ENCODE measurements at places on chromosomes 6 and 20.

DNA sequence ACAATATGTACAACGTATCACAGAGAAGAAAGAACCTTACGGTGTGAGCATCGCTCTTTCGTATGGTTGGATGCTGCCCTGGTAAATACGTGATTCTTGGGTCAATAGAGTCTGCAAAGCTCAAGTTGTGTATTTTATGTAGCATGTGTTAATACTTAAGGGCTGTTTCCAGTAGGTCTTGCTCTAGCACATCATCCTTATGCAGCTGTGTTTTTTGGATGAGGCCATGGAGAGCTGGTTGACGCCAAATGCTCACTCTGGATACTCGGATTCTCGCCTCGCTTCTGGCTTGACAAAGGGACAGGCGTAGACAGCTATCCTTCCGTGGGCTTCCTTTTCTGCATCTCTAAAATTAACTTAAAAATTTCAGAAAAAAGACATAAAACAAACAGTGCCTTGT is 38.9 kb downstream of the SNRNP48 start:
- DNase-seq = no peak

- DNase-seq = no peak
Observed at GRCh38 chr6:35120746-35121145, 20.4 kb downstream of the TCP11 start.

GRCh38 chr6:160895562-160895961 is 96.0 kb upstream of the MAP3K4 start:
- DNase-seq = no peak

DNA sequence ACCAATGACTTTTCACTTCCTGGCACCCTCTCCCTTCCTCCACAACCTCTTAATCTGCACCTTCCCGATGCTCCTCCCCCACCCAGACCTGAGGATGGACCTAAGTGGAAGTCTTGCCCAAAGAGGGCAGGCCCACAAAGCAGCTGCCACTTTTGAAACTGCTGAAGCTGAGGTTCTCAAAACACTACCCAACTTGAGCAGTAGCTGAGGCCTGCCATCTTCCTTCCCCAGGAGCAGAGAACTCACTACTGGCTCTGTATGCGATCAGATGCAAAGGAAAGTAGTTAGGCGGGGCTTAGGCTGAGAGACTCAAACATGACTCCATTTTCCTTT is 1.5 kb downstream of the HM13 start:
- no peak for DNase-seq

DNA sequence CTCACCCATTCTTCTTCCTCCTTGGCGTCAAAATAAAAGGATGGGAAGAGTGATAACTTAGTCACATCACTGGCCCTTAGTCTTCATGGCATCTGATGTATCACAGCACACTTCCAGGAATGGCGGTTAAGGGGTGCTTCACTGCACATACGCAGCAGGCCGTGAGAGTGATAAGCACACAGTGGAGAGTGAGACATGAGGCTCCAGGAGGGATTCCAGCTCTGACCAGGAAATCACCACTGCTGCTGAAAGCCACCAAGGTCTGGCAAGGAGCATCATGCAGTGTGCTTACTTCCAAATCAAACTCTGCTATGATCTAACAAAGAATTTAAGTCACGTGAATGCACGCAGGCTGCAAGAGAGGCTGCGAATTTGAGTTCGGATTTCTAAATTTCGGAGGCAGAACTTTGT is 62.4 kb downstream of the ARID1B start:
- DNase-seq = no peak

GRCh38 chr20:36061754-36062153 is 92.8 kb upstream of the EPB41L1 start:
- DNase-seq = no peak

- DNase-seq = no peak
Observed at GRCh38 chr6:4363656-4364055, 228.3 kb upstream of the ECI2 start.

- DNase-seq = no peak
Observed at GRCh38 chr20:32167552-32167951, 40.0 kb downstream of the PLAGL2 start.

GRCh38 chr6:64644024-64644423 is 1008.4 kb downstream of the PHF3 start:
- no peak for DNase-seq

DNA sequence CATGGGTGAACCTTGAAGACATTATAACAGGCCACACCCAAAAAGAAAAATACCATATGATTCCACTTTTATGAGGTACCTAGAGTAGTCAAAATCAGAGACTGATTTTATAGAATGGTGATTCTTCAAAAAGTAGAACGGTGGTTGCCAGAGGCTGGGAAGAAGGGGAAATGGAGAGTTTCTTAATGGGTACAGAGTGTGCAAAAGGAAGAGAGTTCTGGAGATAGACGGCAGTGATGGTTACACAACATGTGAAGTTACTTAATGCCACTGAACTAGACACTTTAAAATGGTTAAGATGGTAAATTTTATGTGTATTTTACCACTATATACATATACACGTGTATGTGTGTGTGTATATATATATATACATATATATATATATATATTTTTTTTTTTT is 80.8 kb downstream of the PRND start:
- DNase-seq = no peak

GRCh38 chr6:95233879-95234278 is 343.5 kb upstream of the MANEA start:
- no peak for DNase-seq

GRCh38 chr6:41638002-41638934 is at the start of gene MDFI:
Gene MDFI, plus strand, starts transcription at chr6:41638468. Its CDS starts 282 bp downstream, at chr6:41638750.
- no peak for DNase-seq

- no peak for DNase-seq
Observed at GRCh38 chr20:57922706-57923105, 212.9 kb upstream of the PMEPA1 start.

- no peak for DNase-seq
Observed at GRCh38 chr6:154268486-154268885, 88.1 kb downstream of the IPCEF1 start.

DNA sequence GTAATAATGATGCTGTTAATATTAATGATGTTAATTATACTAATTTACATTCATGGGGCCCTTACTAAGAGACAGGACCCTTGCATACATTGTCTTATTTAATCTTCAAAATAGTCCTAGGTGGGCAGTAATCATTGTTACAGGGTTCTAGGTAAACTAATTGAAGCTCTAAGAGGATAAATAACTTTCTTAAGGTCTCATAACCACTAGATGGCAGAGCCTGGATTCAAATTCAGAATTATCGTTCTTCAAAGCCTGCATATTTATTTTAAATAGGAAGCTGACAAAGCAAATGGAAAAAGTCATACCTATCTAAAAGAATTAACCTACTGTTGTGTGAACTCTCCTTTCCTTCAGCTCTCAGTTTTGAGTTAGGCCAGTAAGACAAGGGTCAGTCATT is 23.5 kb downstream of the PTCHD4 start:
- no peak for DNase-seq

DNA sequence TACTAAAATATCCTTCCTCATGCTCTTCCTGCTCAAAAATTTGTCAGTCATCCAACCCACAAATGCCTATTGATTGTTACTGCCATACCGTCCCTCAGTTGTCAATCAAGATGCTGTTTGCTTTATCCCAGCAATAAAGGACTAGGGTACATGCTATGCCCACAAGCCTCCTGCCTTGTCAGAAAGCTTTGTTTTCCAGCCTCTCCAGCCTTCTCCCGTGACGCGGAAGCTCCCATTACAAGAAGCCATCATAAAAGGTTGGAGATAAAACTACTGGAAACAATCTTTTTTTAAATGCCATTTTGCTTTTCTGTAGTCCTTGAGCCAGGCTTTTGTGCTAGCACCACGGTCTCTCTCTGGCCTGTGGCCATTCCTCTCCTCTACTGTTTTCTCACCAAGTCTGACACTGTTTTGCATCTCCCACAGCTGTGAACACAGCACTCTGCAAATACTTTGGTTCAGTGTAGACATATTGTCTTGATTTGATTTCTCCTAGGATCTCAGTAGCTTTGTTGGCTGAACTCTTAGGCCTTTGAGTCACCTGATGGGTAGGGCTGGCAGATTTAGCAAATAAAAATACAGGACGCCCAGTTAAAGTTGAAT is 495.7 kb upstream of the JARID2 start:
- DNase-seq = no peak
